IPS DF 19.7 (cell line): ENCODE measurements at places on chromosomes 12 and 14.

DNA sequence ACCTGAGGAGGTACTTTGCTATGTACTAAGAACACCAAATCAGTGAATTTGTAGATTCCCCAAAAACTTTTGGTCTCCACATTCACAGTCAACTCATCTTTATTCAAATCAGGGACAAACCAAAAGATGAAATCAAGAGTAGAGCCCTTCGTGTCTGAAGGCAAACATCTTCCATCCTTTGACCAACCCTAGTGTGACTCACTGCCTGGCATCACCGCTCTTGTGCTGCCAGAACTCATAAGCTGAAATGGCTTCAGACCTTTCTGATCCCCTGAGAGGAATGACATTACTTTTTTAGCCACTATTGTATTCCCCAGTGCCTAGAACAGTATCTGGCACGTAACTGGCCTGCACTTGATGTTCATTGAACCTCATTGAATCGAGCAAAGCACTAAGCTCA is 50.1 kb downstream of the GOLGA5 start:
- no peak for DNase-seq

DNA sequence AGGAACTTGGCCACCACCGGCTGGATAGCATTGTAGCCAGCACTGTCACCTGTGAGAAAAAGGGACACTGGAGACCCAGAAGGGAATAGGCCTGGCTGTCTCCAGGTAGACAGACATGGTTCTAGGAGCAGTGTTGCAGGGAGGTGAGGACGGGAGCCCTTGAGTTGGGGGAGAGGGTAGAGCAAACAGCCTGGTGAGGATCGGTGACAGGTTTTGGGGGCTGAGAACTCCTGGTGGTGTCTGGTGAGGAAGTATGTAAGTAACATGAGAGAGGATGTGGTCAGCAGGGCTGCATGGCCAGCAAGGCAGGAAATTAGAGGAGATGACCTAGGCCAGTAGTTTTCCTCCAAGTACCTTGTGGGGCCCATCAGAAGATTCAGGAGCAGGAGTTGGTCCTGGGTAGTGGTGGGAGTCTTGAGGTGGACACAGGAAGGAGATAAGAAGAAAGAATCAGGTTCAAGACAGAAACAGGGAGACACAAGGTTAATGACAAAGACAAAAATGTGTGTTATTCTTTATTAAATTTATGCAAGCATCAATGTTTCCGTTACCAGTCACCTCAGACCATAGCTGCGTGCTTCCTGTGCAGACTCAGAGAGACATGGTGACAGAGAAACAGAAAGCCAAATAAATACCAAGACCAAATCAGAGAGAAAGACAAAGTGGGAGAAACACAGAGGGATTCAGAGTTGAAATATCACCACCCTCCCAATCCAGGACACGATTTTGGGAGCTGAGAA is at the start of gene ARHGAP9:
TSS of gene ARHGAP9 (minus strand) at position 491 of the 740 bp plus-strand sequence. CDS start at position 31, 460 bp downstream.
- DNase-seq, result no peak

DNA sequence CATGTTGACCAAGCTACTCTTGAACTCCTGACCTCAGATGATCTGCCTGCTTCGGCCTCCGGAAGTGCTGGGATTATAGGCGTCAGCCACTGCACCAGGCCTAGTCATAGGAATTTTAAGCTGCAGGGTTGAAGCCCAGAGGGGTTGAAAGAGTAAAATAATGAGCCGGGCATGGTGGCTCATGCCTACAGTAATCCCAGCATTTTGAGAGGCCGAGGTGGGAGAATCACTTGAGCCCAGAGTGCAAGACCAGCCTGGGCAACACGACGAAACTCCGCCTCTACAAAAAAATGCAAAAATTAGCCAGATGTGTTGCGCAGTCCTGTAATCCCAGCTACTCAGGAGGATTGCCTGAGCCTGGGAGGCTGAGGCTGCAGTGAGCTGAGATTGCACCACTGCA is 69.6 kb downstream of the GALNT8 start:
- DNase-seq, result no peak

GRCh38 chr12:92242907-92243306 is 97.3 kb upstream of the BTG1 start:
- no peak for DNase-seq

- DNase-seq, result no peak
Measured at GRCh38 chr12:63976902-63977395, 132.4 kb downstream of the SRGAP1 start.

- DNase-seq, result no peak
Measured at GRCh38 chr12:121217063-121217462, 7.1 kb downstream of the P2RX4 start.

DNA sequence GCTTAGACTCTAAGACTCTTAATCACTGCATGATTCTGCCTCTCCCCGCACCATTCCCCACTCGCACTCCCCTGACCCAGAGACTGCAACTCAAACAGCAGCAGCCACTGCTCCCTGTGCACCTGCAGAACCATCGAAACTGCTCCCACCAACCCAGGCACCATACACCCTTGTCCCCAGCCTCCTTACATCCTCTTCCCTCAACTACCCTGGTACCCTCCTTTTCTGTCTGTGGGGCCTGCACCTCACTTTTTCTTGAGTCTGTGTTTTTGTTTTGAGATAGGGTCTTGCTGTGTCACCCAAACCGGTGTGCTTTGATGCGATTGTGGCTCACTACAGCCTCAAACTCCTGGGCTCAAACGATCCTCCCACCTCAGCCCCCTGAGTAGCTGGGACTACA is 69.4 kb downstream of the RNFT2 start:
- no peak for DNase-seq

- DNase-seq, result no peak
Measured at GRCh38 chr12:108967869-108968540, 52.9 kb downstream of the SVOP start.

GRCh38 chr14:105258846-105259245 is 10.5 kb downstream of the BTBD6 start:
- no peak for DNase-seq

- DNase-seq, result no peak
Measured at GRCh38 chr12:85741046-85741445, 95.2 kb downstream of the RASSF9 start.

- no peak for DNase-seq
Measured at GRCh38 chr14:66001356-66001755, 484.8 kb upstream of the CCDC196 start.

DNA sequence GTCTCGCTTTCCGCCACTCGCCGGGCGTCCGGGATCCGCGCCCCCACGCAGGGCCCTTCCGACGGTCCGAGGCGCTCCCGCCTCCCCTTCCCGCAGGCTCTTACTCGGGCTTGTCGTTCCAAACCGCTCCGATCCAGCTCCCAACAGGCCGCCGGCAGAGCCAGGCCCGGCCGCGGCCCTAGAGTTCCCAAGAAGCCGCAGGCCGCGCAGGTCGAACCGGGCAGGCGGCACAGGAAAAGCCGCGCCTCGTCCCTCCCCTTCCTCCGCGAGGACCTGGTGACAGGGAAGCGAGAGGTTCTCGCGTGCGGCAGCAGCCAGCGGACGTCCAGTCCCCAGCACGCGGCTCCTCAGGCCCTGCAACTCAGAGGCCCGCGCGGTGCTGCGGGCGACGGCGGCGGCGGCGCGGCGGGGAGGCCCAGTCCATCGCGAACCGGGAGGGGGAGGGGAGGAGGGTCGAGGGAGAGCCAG is 272 bp downstream of the HECTD1 start:
- DNase-seq, result no peak

GRCh38 chr14:44576356-44576755 is 69.3 kb upstream of the FSCB start:
- no peak for DNase-seq

- no peak for DNase-seq
Measured at GRCh38 chr12:117101953-117102799, 3.0 kb upstream of the TESC start.

GRCh38 chr12:31582155-31582554 is 8.8 kb downstream of the DENND5B start:
- DNase-seq, result no peak

GRCh38 chr14:105627701-105628100 is 101.3 kb downstream of the TMEM121 start:
- DNase-seq, result no peak

- DNase-seq, result no peak
Measured at GRCh38 chr14:54338696-54339317, 58.0 kb upstream of the CDKN3 start.

- DNase-seq, result no peak
Measured at GRCh38 chr14:61396279-61396678, 74.9 kb downstream of the PRKCH start.

DNA sequence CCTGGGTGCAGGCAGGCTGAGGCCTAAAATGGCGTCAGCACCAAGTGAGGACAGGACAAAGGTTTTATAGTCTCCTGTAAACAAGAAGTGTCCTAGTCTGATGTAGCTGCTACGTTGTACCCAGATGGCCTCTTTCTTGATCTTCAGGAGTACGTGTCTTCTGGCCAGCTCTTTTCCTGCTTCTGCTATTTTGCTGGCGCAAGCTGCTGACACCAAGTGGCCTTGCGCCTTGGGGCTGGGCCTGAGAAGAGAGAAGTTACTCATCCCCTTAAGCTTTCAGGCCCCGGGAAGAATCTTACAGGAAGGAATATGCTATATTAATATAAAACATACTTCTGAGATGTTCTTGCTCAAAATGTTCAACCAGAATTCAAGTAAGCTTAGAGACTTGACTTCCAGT is 605.2 kb downstream of the GALC start:
- no peak for DNase-seq

DNA sequence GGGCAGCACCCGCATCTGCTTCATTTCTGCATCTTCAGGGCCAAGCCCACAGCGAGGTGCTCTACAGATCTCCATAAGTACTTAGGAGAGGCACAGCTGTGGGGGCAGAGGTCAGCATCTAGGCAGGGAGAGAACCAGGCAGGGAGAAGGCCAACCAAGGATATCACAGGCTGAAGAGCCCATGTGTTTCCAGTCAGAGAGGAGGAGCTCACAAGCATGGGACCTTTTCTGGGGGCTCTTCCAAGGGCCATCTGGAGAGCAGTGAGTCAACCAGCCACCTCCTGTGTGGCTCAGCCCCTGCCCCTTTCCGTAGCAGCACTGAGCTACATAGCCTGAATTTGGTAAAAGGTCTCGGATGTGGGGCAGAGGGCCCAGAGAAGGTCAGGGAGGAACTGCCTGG is 78.5 kb downstream of the ARL6IP4 start:
- DNase-seq, result no peak

DNA sequence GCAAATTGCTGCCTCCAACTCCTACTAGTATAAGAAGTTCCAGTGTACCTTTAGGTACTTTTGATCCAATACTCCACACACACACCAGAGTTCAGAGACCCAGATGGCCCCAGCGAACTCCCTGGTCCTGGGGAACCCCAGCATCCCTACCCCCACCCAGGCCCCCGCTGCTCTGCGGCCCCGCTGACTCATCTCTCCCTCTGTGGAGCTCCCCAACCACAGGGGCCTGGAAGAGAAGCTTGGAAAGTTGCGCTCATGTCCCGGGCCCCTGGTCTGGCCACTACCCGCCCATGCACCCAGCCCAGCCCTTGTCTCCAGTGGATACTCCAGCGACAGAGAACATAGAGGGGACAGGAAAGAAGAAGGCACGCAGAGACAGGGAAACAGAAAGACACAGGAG is 4.2 kb upstream of the SP7 start:
- no peak for DNase-seq

DNA sequence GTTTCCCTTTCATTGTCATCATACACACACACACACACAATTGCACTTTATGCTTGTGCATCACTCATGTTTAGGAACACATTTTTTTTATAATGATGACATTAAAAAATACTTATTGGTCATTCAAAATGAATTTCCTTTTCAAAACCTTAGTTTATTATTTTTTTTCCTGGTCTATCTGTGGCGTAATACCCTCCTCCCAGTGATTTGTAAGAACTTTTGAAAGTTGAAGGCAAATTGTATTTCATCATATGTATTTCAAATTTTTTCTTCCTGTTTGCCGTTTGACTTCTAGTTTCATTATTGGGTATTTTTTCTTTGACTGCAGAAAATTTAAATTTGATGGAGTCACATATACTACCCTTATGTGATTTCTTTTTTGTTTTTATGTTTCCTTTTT is 2.5 kb upstream of the LRRK2 start:
- no peak for DNase-seq

DNA sequence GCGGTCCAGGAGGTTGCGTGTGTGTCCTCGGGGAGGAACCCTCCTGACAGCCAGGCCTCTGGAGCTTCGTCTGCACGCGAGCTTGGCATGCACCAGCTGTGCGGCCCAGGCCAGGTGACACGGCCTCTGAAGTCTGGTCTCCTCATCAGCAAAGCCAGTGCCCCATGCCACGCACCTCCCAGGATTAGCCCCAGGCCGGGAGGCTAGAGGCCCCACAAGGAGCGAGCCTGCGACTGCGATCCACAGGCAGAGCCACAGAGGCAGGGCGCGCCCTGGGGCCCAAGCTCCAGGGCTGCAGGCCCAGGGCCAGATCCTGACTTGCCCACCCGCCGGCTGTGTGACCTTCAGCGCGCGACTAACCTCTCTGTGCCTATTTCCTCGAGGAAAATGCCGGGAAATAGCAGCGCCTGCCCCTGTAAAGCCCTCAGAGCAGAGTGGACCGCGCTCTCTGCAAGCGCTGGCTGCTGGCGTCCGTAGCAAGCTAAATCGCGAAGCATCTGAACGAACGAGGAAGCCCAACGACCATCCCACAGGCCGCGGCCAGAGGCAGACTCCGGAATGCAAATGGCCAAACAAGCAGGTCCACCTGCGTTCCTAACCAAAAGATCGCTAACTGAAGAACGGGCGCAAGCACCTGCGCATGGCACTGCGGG is 492 bp upstream of the BTBD6 start:
- no peak for DNase-seq

DNA sequence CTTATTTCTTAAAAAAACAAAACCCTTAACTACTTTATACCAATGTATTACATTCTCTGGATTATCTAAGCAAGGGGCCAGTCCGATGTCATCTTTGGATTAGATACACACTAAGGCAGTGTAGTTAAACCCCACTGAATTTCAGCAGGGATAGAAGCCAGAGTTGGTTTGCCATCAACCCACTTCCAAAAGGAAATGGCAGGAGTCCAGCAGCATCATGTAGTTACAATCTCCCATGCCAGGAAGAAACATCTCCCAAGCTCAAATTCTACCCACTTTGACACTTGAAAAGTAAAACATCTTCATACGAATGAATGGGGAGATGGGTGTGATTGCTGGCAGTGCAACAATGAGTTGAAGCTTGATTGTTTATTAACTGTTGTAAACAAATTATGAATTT is 203.5 kb upstream of the PLXNC1 start:
- no peak for DNase-seq

- DNase-seq, result no peak
Measured at GRCh38 chr14:55438066-55438683, 2.2 kb downstream of the TBPL2 start.
